Stimulated activated CD8-positive, alpha-beta memory T cell treated with anti-CD3 and anti-CD28 coated beads, Interleukin-4, amount 100 ng/mL, for 1 hour (primary cell): ENCODE measurements at places on chromosomes 1 and 21.

DNA sequence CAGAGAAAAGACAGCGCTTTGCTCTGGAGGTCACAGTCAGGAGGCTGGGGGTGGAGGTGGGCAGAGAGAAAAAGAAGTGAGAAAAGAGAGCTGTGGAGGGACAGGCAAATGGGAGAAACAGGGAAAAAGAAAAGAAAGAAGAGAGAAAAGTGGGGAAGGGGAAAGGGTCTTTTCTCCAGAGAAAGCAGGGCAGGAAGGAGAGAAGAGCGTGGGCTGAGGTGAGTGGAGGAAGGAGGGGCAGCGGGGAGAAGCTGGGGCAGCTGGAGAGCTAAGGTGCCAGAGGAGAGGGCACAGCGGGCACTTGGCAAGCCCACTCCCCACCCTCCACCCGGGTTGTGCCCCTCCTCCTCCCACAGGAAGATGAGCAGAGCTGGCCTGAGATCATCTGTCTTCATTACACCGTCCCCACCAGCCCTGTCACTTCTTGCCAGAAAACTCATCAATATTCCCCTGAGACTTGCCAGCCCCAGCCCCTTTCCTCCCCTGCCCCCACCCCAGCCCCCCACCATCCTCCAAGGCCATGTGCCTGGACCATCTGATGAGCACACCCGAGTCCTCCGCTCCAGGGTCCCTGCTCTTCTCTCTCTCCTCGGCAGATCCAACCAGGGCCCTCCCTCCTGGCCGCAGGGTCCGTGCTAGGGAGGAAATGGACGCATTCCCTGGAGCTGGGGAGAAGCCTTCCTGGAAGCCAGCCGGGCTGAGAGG is 17.0 kb upstream of the BLACAT1 start:
- DNase-seq = no peak

DNA sequence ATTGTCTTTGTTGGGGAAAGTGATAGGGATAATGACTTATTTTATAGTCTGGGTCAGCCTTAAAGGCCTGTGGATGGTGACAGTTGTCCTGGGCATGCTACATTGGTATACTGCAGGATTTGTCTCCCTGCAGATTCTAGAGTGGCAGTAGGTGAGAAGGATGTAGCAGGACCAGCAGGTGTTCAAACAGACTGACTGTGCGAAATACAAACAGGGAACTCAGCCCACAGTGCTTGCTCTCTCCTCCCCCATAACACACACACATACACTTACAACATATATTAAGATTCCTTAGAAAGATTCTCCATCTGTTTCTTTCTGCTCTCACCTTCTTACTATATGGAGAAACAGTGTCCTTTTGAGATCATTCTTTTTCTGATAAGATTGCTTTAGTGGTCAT is 6.9 kb downstream of the PDE4B start:
- DNase-seq = no peak

GRCh38 chr1:4636644-4637380 is 17.6 kb upstream of the AJAP1 start:
- DNase-seq = no peak

GRCh38 chr1:192747301-192747700 is 61.5 kb upstream of the RGS2 start:
- no peak for DNase-seq

- no peak for DNase-seq
Measured at GRCh38 chr1:114015075-114015474, 35.8 kb downstream of the OLFML3 start.

GRCh38 chr1:214708321-214708955 is 105.4 kb downstream of the CENPF start:
- DNase-seq = no peak
